ENCODE measurements at places on chromosomes 5 and 9.

DNA sequence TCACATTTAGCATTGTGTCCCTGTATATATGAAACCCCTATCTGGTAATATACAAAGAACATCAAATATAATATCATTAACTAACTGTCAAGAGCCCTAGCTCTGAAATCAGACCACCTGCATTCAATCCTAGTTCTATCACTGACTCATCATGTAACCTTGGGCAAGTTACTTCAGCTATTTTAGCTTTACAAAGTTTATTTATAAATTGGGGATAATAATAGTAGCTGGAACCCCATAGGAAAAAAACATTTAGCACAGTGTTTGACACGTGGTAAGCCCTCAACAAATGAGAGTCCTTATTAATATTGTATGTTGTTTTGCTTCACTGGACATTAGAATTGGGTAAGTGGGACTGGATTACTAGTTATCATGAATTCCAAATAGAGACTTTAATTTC is 157.5 kb downstream of the EBF1 start:
- DNase-seq: no peak

GRCh38 chr5:6859951-6860638 is 146.9 kb downstream of the TENT4A start:
- DNase-seq: no peak

- DNase-seq: no peak
These were observed 527.0 kb upstream of the TUSC1 start for GRCh38 chr9:26205261-26205660.

DNA sequence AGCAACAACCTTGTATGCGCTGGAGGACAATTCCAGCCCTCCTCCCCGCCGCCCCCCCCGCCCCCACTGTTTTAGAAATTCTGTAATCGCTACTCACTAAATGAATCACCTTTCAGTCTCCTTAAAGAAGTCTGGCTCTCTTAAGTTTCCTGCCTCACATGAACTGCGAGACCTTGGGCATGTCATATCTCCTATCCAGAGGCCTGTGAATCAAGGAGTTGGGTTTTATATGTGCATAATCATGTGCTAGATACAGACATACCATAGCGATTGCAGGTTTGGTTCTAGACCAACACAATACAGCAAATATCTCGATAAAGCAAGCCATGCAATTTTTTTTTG is 337 bp upstream of the DMAC1 start:
- DNase-seq: no peak

- DNase-seq: no peak
These were observed 1.6 kb downstream of the C9 start for GRCh38 chr5:39362646-39363045.

GRCh38 chr5:176915906-176916305 is 16.8 kb upstream of the HK3 start:
- no peak for DNase-seq

DNA sequence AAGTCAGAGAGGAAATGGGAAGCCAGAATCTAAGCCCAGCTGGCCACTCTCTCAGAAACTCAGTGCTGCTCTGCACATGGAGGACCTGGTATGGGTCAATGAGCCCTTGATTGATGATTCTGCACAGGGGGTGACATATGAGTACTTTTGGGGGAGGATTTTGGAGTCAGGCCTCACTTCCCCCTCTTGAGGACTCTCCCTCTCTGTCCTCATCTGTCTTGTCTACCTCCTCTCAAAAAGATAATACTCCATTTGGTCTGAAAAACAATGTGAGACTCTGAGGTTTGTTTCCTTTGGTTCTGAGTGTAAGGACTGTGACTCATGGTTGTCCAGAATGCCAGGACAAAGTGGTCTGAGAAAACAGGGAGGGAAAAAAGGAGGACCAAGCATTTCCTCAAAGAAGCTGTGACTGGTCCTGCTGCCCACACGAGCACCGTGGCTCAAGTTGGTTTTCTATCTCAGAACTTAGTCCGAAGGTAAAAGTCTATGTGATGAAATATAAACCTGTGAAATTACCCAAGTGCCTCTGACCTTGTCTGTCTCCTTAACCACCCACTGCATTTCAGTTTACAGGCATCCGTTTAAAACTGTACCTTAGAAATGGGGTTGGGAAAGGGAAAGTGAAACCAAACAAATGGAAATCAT is 11.1 kb downstream of the TTC39B start:
- no peak for DNase-seq

GRCh38 chr5:15065091-15065490 is 193.5 kb upstream of the ANKH start:
- DNase-seq: no peak

- DNase-seq: no peak
These were observed 42.1 kb downstream of the RFK start for GRCh38 chr9:76352026-76352620.

GRCh38 chr5:56698463-56699381 is 116.6 kb upstream of the MAP3K1 start:
- DNase-seq: no peak

DNA sequence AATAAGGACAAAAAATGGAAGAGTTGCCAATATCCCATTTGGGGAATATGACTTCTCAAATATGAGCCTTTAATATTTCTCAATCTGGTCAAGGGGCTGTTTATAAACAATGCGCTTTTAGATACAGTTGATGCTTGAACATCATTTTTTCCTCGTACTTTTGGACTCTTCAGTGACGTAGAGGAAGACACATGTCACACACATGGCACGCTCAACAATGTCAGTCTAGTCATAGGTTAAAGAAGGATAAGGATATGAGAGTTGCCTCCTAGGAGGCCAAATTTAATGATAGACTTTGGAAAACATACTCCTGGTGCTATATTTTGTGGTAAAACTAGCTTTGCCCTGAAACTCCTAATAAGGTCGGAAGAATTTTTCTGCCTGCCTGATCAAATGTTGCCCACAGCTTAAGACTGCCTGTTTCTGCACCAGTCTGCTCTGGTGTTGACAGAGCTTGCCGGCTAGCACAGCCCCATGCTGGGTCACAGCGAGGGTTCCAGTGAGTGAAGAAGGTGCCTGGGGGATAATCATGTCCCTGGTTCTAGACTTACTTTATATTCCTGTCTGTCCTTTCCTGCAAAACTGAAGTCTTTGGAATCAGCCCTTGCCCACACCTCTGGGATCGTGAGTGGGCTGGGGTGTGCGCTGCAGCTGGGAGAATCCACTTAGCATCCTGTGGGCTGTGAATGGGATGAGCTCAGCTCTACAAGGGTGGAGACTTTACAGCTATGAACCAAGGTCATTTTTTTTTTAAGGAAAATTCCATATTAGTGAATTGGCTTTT is 230.8 kb upstream of the IRX4 start:
- DNase-seq: no peak
